ENCODE measurements at places on chromosomes 11 and 22.

GRCh38 chr11:64887234-64887756 lies 8.9 kb upstream of the EHD1 start:
- no peak for DNase-seq

GRCh38 chr11:69337211-69337721 lies 43.3 kb downstream of the MYEOV start:
- peak; percentile 19 for DNase-seq

- no peak for DNase-seq
These were observed 24.7 kb downstream of the PACSIN2 start for GRCh38 chr22:42990131-42990838.

GRCh38 chr11:73374151-73374550 lies 2.0 kb upstream of the RELT start:
- DNase-seq: no peak

DNA sequence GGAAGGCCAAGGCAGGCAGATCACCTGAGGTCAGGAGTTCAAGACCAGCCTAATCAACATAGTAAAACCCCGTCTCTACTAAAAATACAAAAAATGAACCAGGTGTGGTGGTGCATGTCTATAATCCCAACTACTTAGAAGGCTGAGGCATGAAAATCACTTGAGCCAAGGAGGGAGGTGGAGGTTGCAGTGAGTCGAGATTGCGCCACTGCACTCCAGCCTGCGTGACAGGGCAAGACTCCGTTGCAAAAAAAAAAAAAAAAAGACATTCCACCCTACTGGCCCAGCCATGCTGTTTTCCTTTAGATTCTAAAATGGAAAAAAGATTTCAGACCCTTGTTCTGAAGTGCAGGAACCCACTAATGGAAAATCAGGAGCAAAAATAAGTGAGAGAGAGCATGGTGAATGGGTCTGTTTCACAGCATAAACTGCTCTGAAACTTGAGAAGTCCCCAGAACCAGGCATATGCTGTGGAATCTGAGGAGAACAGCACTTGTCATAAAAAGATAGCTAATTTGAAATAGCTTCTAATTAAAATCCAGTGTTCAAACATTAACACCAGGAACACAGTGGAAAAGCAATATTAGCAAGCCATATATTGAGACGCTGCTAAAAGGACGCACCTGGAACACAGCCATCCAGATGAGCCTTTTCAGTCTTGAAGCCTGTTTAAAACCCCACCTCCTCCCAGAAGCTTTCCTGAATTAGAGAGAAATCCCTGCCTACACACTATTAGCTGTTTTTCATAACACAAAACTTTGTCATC lies 66.3 kb upstream of the CHRM4 start:
- DNase-seq: no peak

GRCh38 chr22:22616636-22617035 lies 27.8 kb upstream of the GGTLC2 start:
- peak; percentile 12 for DNase-seq

- no peak for DNase-seq
These were observed 13.5 kb upstream of the UPB1 start for GRCh38 chr22:24481641-24482040.

DNA sequence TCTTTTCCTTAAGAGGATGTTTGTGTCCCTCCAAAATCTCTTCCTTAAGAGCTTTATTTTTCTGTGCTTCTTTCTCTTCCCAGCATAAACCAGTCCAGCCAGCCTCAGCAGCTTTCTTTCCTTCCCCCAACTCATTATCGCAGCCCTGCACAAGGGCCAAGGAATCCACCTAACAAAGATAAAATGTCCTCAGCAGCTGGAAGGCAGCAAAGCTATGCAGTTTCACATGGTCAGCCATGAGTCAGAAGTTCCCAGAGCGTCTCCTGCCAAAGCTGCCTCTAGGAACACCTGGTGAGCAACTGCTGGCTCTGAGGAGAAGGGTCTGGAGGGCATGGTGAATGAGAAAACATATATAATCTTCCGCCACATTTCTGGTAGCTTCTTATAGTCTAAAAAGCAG lies 45.3 kb upstream of the HMGXB4 start:
- no peak for DNase-seq

DNA sequence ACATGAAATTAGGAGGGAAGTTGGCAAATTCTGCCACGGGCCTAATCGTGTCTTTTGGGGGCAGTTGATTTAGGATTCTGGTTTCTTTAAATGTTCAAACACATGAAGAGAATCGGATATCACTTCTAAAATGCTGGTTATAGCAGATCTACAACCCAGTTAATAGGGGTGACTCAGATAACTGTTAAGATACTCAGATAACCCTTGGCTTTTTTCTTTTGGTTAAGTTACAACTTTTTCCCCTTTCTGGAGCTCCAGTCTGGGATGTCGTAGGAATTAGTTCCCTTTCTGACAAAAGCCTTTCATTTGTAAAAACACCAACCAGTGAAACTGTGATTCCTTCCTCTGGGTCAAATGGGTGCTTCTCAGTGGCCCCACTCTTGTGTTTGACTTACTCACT lies 976 bp downstream of the DEPDC7 start:
- no peak for DNase-seq

DNA sequence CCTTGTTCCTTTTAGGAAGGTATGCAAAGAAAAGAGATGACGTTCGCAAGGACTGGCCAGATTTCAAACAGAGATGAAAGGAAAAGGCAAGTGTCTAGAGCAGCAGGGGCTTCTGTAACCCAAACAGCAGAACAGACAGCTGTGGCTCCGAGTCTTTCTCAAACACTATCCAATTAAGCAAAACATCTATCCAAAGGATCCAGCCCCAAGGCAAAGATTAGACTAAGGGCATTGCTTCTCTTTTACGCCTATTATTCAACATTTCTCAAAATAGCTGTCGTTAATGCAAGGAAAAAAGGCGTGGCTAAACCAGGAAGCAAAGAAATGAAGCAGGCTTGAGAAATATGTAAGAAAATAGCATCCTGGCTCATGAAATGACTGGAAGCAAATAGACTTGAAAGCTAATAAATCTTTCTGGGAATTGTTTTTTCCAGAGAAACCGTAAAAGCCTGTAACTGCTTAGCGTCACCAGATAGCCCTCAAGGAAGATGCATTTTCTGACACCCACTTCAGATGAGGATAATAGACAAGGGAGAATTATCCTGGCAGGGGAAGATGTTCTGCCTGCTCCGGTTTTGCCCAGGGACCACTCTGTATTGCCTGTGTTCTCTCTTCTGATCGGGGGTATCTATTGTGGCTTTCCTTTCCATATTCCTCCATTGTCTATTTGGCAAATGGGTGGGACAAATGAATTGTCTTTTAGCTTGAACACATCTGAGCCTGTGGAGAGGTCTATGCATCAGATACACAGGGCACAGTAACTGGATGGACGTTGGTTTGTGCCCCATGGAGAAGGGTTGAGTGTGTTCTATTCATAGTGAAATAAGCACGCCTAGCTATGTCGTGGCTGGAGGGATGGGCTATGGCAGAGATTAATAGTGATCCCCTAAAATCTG lies 20.2 kb downstream of the C11orf96 start:
- no peak for DNase-seq

GRCh38 chr11:130599073-130599654 lies 150.7 kb downstream of the ADAMTS15 start:
- no peak for DNase-seq

- DNase-seq: peak; percentile 27
These were observed 28.5 kb upstream of the ALKBH3 start for GRCh38 chr11:43852057-43852636.

GRCh38 chr22:17369439-17370025 lies at the start of gene CECR2:
Gene CECR2 (plus strand): TSS chr22:17369460. CDS start chr22:17369784, 324 bp downstream.
- DNase-seq: no peak

DNA sequence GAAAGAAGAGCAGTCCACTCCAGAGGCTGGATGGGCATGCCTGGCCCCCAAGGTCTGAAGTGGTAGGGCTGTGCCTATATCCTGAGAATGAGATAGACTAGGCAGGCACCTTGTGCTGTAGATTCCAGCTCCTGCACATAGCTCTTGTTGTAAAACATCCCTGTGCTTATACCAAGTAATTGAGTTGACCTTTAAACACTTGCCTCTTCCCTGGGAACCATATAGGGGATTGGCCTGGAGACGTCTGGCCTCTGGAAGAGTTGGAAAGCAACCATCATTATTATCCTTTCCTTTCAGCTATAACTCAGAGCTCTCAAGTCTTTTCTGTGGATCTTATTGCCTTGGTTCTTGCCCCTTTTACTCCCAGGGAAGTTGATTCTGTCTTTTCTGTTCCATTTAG lies 15.1 kb downstream of the LIMK2 start:
- DNase-seq: no peak

DNA sequence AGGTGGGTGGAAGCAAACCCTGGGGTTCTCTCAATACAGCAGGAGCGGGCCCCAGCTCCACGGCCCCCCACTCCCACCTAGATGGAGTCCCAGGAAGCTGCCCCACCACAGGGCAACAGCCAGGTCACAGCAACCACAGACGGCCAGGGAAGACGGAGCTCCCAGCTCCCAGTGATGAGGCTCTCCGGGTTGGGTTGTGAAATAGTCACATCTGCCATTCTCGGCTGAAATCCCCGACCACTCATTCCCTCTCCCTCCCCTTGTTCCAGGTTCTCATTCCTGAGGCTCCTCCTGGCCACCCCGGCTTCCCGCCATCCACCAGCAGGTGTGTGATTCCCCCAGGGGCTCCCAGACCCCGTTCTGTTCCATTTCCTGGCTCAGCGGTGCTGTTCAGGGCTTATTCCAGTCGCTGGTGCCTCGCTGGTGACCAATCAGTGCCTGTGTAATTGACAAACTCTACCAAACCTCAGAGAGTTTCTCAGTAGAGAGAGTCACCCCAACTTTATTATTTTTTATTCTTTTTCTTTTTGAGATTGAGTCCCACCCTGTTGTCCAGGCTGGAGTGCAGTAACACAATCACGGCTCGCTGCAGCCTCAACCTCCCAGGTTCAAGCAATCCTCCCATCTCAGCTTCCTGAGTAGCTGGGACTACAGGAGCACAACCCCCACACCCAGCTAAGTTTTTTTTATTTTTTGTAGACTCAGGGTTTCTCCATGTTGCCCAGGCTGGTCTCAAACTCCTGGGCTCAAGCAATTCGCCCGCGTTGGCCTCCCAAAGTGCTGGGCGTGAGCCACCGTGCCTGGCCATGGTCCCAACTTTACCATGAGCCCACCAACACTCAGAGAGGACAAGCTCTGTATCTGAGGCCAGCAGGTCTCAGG lies 63.2 kb downstream of the SHANK2 start:
- DNase-seq: no peak

DNA sequence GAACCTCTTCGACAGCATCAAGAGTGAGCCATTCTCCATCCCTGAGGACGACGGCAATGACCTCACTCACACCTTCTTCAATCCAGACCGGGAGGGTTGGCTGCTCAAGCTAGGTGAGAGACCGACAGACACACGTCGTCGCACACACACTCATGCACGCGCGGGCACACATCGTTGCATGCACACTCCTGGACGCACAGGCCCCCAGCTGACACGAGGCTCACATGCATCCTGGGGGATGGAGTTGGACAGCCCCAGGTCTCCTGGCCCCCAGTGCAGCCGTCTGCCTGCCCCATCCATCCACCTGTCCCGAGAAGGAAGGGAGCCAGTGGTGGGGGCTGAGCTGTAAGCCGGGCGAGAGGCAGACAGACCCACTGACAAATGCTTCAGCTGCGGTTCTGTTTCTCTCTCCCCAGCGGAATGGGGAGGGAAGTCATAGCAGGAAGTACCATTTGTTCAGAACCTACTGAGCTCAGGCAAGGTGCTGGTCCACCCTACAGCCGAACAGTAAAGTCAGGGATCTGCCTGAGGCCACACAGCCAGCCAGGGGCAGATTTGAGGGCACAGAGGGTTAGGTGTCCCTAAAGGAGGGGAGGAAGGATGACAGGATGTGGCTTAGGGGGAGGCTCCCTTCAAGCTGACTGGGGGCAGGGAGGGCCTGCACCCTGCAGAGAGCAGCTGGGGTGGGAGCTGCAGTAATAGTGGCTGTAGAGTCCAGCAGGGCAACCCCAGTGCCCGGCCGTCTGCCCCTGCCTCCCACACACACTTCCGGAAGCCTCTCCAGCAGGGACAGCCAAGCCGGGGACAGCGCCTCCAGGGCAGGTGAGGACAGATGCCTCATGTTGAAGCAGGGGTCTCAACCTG lies 27.1 kb downstream of the CYTH4 start:
- peak; percentile 59 for DNase-seq

DNA sequence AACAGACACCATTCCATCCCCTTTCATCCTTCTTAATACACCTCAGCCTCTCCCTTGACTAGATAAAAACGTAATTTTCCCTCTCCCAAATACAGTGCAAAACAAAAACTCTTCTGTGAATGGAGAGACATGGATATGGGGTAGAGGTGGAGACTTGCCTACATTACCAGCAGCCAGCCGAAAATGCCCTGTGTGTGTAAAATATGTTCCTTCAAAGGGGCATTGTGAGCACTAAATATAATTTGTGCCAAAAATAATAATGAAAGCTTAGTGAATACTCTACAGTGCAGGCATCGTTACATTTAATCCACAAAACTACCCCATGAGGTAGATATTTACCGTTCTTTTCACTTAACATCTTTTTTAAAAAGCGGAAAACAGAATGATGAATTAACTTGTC lies 1.0 kb upstream of the TRIM44 start:
- no peak for DNase-seq

- no peak for DNase-seq
These were observed 11.1 kb downstream of the OR5B3 start for GRCh38 chr11:58395581-58395980.

- DNase-seq: no peak
These were observed 904.4 kb downstream of the BRD1 start for GRCh38 chr22:48923165-48923865.

DNA sequence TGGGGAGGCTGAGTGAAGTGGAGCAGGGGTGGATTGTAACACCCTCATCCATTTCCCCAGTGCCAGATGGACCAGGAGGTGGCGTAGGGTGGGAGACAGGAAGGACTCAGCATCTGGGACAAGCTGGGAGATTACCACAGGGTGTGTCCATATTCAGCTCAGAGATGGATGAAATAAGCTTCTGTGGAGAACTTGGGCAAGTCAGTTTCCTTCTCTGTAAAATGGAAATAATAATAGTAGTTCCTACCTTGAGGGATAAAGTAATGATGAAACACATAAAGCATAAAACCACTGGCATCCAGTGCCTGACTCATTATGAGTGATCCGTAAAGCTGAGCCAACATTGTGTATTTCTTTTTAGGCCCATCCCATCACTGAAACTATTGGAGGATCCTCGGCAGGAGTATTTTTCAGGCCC lies 607 bp upstream of the ROBO4 start:
- DNase-seq: no peak

- peak; percentile 21 for DNase-seq
These were observed 11.5 kb upstream of the FADD start for GRCh38 chr11:70191495-70192140.

- no peak for DNase-seq
These were observed 12.7 kb downstream of the RBFOX2 start for GRCh38 chr22:36015811-36016529.

GRCh38 chr11:69312453-69313404 lies 18.8 kb downstream of the MYEOV start:
- no peak for DNase-seq

Data from T-cell (primary cell).